ENCODE measurements at places on chromosomes 4 and X. TPM values are rescaled to one million over a fixed set of nuclear protein-coding genes. Genes with fewer than 3 reads are reported as not detected.

GRCh38 chr4:95165926-95166524 lies 382.7 kb downstream of the UNC5C start:
- no peak for DNase-seq

DNA sequence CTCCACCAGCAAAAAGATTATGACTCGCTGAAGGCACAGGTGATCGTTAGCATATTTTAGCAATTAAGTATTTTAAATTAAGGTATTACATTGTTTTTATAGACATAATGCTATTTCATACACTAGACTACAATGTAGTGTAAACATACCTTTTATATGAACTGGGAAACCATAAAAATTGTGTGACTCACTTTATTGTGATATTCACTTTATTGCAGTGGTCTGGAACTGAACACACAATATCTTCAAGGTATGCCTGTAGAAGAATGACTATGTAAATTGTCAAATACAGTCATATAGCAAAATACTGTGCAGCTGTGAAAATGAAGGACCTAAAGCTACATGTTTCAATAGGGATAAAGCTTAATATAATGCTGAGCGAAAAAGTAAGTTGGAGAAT lies 26.6 kb upstream of the MAML3 start:
- DNase-seq, result no peak

- DNase-seq, result no peak
Measured at GRCh38 chrX:128698573-128699181, 646.5 kb upstream of the ACTRT1 start.

GRCh38 chr4:65416891-65417290 lies 253.4 kb downstream of the EPHA5 start:
- no peak for DNase-seq

DNA sequence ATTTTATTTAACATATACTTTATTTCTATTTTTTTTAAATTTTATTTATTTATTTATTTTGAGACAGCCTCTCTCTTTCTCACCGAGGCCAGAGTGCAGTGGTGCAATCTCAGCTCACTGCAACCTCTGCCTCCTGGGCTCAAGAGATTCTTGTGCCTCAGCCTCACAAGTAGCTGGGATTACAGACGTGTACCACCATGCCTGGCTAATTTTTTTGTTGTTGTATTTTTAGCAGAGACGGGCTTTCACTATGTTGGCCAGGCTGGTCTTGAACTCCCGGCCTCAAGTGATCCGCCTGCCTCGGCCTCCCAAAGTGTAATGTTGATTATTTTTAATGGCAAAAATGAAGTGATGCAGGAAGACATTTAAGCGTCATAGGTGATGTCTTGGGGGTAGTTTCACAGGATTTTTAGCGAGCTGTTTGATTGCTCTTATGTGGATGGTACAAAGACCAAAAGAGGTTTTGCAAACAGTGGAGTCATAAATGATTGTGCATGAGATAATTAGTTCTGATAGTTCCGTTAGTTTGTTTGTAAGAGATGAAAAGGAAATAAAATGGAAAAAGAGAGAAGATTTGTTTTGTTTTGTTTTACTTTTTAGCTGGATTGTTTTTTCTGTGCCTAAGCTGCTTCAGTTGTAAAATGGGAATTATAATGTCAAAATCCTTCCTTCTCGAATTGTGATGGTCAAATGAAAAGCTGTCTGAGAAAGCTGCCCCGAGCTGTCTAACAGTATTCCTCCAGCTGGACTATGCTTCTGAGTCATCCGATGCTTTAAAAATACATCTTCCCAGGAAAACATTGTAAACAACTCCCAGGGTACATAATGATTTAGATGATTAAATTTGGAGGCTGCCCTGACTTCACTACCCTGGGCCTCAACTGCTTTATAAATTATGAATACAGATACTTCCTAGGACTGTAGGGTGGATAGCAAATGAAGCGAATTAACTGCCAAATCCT lies 14.7 kb downstream of the RHOH start:
- DNase-seq, result no peak

The CSN2 gene
- not detected for total RNA-seq

GRCh38 chr4:6124386-6125102 lies 75.8 kb downstream of the JAKMIP1 start:
- DNase-seq, result no peak

The GRIA3 gene
- not detected for total RNA-seq

GRCh38 chr4:110621839-110622751 lies 782 bp downstream of the PITX2 start:
- DNase-seq, result no peak

The CXorf65 gene
- total RNA-seq, result not detected

DNA sequence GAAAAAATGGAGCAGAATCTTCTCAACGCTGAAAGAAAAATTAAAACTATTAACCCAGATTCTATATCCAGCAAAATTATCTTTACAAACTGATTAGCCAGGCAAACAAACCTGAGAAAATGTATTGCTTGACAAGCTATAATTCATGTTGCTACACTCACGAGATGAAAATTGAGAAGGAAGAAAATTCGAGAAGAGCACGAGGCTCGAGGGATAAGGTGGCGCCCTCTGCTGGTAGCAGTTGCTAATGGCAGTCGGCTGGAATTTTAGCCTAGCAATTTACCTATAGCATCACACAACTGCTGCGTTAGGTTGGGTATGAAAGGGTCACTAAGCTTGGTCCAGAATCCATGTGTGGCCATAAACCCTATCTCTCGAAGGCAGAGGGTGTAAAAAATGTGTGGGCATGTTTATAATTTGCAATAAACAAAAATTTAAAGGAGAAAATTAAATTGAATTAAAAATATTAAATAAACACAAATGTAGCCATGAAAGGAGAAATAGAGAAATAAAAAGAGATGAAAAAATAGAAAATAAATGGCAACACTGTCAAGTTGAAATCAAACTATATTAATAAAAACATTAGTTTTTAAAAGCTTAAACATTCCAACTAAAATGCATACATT lies 126.6 kb downstream of the PPP4R3C start:
- DNase-seq, result peak; percentile 25

GRCh38 chrX:19964017-19964710 lies 26.7 kb downstream of the BCLAF3 start:
- DNase-seq, result no peak

The SATL1 gene
- under 0.01 TPM for total RNA-seq

GRCh38 chr4:38469410-38469809 lies 194.6 kb upstream of the KLF3 start:
- no peak for DNase-seq

DNA sequence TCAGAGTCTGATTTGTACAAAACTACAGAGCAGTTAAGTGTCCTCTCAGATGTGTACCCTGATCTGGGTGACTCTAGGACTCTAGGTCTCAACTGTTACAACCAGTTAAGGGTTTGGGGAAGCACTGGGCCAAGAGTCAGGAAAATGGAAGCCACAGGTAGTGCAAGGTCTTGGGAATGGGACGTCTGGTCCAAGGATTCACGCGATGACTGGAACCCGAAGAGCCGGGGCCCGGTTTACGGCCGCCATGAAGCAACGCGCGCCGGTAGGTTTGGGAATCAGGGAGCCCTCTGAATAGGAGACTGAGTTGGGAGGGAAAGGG lies 321 bp upstream of the HPRT1 start:
- peak; percentile 31 for DNase-seq

The CAMK2D gene
- 1.3 TPM for total RNA-seq

The FAM114A1 gene
- total RNA-seq, result 3.8 TPM

- no peak for DNase-seq
Measured at GRCh38 chr4:184328022-184328736, 110.5 kb upstream of the ENPP6 start.

The SOX3 gene
- total RNA-seq, result not detected

DNA sequence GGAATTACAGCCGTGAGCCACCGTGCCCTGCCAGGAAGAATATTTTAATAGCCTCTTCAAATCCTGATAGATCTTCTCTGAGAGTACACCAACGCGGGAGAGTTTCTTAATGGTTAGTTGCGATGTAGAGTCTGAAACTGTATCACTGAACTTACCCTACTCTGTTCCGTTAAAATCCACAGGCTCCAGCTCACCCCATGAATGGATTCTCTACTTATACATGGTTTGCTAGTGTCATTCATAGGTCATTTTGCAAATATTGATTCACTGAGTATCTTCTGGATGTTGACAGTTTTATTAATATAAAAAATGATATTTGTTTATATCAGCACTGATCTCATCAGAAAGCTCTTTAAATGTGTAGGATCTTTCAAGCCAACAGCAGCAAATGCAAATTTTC lies 99.9 kb downstream of the FAM193A start:
- DNase-seq, result no peak

DNA sequence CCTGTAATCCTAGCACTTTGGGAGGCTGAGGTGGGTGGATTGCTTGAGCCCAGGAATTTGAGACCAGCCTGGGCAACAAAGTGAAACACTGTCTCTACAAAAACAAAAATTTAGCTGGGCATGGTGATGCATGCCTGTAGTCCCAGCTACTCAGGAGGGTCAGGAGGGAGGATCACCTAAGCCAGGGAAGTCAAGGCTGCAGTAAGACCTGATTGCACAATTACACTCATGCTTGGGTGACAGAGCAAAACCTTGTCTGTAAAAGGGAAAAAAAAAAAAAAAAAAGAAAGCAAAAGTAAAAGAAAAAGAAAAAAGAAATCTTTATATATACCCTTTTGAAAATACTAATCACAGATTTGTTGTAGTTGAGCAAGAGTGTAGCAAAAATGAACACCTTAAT lies 801.0 kb upstream of the IGFBP7 start:
- DNase-seq, result no peak

DNA sequence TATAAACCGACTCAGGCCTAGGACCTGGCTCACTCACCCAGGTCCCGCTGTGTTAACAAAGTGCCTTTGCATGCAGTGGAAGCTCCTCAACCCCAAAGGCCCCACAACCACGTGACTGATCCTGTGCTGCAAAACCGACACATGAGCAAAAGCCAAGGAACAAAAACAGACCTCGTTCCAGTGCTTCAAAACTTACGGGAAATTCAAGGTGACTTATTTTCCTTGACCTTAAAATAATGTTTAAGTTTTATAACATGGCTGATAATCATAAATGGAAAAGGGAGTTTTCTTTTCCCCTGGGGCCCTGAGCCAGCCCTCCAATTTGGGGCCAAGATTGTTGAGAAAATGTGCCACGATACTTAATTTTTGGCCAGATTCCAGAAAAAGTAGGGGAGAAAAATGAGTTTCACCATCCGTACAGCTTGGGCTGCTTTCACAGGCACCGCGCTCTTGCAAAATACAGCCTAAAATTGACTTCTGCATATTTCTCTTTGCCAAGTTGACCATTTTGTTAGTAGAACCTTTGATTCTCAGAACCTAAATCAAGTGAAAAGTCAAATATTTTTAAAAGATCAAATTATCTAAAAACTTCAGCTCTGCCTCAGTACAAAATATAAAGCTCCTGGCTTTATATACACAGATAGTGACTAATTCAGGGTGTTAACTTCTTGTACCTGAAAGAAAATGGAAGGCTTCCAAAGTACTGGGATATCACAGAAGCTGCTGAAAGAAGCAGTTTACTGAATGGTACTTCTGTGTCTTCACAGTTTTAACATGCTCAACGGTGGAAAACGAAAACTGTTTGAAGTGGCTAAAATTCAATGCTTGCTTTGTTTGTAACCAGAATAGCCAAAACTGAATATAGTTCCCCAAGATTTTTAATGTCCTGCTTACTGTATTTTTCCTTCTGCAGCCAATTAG lies 93.8 kb downstream of the APBB2 start:
- DNase-seq, result no peak

The GNRHR gene
- not detected for total RNA-seq

The PLP2 gene
- 45.5 TPM for total RNA-seq

The RNF150 gene
- 4.0 TPM for total RNA-seq

DNA sequence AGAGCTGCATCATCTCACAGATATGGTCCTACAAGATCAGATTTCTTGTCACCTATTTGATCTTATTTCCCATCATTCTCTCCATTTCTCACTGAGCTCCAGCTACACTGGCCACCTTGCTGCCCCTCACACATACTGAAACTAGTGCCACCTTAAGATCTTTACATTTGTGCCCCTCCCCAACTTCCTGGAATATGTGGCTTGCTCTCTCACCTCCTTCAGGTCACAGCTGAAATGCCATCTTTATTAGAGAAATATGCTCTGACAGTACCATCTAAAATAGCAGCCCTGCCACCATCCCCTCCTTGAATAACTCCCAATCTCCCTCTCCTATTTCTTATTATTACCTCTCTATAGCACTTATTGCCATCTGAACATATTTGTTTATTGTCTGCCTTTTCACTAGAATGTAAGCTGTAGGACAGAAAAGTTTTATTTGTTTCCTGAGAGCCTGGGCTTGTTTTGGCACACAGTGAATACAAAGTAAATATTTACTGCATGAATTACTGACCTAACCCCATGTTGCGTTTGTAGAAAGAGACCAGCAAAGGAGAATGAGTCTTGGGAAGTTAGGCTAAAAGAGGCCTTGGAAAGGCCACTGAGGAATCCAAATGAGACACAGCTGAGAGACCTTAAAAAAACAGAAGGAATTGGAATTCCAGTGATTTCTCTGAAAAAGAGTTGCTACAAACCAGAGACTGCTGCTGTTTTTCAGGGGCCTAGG lies 22.7 kb downstream of the DYNLT3 start:
- no peak for DNase-seq

DNA sequence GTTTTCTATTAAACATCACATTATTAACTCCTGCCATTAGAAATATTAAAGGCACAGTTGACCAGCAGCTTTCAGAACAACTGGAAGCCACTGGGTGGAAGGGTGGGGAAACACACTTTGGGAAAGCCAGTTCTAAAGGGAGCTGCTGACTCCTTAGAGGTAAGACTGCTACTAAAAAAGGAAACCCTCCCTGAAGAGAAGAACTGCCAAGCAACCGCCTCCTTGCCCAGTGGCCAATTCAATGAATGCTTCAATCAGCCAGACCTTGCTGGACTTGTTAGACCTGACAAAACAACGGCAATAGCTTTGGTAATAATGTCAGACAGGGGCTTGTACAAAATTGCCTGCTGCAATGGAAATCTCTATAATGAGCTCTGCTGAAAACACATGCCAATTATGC lies 15.6 kb downstream of the OPHN1 start:
- DNase-seq, result no peak

DNA sequence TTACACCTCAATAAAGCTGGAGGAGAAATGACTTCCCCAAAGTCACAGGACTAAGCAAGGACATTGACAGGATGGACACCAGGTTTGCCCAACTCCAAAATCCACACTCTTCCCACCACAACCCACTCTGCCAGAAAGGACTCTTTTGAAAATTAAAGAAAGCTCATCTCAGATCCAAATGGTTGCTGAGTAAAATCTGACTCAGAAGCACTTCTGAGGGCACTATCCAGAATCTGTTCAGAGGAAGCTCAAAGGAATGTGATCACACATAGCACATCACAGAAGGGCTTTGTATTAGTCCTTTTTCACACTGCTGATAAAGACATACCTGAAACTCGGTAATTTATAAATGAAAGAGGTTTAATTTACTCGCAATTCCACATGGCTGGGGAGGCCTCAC lies 155.5 kb downstream of the RAB28 start:
- DNase-seq, result no peak

The ZNF827 gene
- total RNA-seq, result 20.5 TPM

The CYBB gene
- total RNA-seq, result 2.7 TPM

DNA sequence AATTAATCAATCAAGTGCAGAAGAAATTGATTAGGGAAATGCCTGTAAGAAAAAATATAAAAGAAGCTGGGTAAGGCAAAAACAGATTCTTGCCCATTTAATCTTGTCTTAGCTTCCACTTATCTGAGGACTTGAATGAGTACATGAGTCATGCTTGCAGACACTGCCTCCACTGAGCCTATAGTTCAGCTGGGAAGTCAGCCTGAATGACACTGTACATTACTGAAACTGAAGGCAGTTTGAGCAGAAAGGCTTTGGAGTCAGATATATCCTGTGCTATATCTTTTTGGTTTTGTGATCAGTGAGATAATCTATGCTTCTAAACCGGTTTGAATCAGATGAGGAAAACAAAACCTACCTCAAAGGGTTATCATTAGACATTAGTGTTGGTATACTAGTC lies 61.3 kb downstream of the NUDT11 start:
- no peak for DNase-seq

The VCX3B gene
- not detected for total RNA-seq
